Stromal cell of bone marrow (primary cell): ENCODE measurements at places on chromosomes 6 and 20.
A peak's percentile ranks its signal among the peaks of the same experiment; 100 is the strongest.

- DNase-seq: no peak
Measured at GRCh38 chr6:43508481-43509141, 1.5 kb downstream of the LRRC73 start.

DNA sequence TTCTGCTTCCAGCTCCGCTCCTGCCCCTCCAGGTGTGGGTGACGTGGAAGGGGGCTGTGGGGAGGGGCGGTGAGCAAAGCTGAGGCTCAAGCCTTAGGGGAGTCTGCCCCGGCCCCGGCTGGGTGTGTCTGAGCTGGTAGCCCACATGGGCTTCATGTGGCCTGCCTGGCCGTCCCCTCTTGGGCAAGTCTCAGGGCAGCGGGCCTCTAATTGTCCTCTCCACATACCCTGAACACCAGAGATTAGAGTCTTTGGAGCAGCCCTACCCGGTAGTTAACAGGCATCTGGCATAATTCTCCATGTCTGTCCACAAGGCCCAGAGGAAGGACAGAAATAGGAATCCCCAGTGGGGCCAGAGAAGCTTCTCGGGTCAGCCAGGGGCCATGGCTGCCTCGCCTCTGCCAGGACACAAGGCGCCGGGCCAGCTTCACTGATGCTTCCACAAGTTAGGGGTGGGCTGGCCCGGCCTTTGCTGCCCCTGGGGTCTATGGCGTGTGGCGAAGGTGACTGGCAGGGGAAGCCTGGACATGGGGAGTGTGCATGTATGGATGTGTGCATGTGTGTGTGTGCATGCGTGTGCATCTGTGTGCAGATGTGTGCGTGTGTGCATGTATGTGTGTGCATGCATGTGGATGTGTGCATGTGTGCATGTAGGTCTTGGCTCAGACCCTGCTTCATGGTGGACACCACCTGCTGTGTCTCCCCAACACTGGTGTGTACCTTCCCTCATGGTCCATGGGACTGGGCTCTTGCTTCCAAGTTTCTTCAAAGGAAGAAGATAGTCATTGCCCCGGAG, 24.0 kb downstream of the FRMD1 start:
- DNase-seq: no peak

GRCh38 chr6:85460154-85460920, 10.5 kb downstream of the NT5E start:
- DNase-seq: no peak

GRCh38 chr6:135085700-135086413, 31.2 kb upstream of the HBS1L start:
- DNase-seq: no peak

DNA sequence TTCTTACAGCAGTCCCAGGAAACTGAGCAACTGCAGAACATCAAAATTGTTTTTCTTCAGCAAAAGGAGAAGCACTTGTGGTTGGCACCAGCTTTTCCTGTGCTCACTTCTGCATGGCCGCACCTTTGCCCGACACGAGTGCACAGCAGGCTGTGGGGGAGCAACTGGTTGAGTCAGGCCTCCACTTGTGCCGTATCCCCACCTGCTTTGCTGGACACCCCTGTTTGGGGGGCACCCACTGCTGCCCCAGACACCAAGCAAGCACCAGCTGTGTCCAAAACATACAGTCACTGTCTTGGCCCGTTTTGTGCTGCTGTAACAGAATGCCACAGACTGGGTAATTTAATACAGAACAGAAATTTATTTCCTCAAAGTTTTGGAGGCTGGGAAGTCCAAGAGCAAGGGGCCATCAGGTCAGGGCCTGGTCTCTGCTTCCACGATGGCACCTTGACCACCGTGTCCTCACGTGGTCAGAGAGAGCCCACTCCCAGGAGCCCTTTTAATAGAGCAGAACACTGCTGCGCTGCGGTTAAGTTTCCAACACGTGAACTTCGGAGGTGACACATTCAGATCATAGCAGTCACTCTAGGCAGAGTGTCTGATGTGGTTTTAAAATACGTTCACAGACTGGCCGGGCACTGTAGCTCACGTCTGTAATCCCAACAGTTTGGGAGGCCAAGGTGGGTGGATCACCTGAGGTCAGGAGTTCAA, 8.7 kb upstream of the GMEB2 start:
- DNase-seq: no peak

- no peak for DNase-seq
Measured at GRCh38 chr20:22678678-22679077, 94.3 kb upstream of the FOXA2 start.

DNA sequence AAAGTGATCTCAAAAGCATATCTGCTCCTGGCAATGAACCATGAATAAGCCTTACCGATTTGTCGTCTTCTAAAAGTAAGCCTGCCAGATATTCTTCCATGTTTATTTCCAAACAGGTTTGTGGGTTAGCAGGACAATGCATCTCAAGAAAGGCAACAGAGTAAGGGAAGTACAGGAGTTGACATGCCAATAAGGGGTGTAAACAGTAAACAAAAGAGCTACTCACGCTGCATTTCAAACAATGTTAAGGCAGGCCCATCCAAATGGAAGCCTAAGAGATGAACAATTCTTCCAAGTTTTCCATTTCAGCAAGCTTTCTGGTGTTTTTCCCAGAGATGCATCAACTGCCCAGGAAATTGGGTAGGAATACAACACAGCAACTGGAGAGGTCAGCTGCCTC, 27.8 kb upstream of the CRIP3 start:
- DNase-seq: no peak

DNA sequence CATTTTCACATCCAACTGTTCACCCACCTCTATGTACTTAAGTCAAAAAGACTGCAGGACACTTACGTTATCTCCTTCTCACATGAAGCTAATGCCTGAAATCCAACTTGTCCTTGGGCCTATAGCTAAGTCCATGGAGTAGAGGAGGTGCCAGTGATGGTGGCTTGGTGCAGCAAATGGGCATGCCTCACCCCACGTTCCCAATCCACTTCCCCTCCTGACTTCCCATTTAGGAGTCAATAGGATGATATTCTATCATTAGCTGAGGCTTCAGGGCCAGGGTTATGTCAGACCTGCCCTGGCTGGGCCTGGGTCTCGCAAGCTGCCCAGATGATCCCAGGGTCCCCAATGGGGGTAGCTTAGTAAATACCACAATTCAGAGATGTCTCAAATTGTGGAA, 410.4 kb downstream of the MAFB start:
- no peak for DNase-seq

DNA sequence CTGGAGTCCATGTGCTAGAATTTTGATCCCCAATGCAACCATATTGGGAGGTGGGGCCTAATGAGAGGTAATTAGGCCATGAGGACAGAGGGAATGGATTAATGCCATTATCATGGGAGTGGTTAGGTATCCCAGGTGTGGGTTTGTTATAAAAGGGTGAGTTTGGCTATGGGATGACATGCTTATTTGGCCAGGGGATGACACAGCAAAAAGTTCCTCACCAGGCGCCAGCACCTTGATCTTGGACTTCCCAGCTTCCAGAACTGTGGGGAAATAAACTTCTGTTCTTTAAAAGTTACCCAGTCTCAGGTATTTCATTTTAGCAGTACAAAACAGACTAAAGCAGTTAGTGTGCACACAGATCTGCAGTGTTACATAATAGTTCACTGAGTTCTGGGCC, 84.1 kb downstream of the ADGB start:
- DNase-seq: no peak

- DNase-seq: no peak
Measured at GRCh38 chr20:36644032-36644705, 1.8 kb downstream of the SLA2 start.

GRCh38 chr20:64146936-64147477, 17.2 kb upstream of the MYT1 start:
- DNase-seq: no peak

DNA sequence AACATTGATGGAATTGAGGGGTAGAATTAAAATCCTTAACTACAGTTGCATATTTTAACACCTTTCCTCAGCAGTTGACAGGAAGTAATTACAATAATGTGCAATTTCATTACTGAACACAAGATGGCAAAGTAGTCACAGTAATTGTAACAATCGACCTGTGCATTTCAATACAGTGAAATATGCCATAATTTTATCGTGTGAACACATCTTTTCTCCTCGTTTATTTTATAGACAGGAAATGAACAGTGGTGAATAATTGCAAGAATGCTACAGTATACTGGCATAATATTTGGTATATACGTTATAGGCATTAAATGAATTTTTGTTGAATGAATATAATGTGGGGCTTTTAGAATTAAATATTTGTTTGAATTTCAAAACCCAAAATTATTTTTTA, 25.0 kb downstream of the CYB5R4 start:
- DNase-seq: peak; percentile 25

- DNase-seq: no peak
Measured at GRCh38 chr6:122307577-122307976, 91.9 kb upstream of the HSF2 start.

- no peak for DNase-seq
Measured at GRCh38 chr20:35743693-35744491, 1.8 kb upstream of the RBM39 start.

GRCh38 chr6:79028641-79029314, 49.3 kb downstream of the PHIP start:
- no peak for DNase-seq

GRCh38 chr6:157859775-157860504, 36.9 kb downstream of the SNX9 start:
- DNase-seq: no peak

DNA sequence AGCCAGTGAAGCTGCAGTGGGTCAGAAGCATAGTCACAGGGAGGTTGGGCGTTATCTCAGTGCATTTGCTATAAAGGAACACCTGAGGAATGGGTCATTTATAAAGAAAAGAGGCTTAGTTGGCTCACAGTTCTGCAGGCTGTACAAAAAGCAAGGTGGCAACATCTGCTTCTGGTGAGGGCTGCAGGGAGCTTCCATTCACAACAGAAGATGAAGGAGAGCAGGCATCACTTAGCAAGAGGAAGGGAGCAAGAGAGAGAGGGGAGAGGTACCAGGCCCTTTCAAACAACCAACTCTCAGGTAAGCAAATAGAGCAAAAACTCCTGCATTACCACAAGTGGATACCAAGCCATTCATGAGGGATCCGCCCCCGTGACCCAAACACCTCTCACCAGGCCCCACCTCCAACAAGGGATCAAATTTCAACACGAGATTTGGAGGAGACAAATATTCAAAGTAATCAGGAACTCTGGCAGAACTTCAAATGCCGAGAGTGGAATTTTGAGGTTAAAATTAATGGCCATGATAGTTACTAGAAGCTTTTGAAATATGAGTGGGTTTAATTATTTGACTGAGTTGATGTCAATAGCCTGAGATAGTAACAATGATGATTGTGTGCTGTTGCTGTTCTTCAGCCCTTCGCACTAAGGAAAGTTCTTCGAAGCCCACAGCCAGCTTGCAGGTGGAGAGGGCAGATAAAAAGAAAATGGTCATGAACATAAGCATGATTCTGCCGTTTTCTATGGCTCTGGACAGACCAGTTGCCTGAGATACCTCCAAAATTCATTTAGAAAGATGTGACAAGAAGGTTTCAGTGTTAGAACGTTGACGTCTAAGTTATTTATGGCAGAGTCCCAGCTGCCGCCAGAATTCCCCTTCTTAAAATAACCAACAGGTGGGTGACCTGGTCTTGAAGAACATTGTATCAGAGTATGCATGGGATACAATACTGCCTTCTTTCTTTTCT, 55.3 kb upstream of the ADTRP start:
- no peak for DNase-seq

GRCh38 chr6:36559011-36559793, 11.9 kb upstream of the STK38 start:
- no peak for DNase-seq

DNA sequence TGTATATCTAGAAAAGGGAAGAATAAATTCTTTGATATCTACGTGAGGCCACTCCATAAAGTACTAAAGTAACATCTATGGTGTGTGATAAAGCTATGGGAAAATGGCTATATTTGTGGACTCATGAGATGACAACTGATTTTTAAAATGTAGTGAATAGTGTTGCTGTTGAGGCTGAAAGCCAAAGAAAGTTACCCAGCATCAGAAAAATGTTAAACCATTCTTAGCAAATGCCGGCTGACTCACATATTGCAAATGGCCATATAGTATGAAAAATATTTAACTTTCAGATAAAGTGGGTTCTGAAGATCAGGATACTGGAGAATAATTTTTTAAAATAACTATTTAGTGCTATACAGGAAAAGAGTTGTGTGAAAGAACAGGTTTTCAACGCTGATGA, 129.9 kb upstream of the GRIK2 start:
- DNase-seq: no peak

DNA sequence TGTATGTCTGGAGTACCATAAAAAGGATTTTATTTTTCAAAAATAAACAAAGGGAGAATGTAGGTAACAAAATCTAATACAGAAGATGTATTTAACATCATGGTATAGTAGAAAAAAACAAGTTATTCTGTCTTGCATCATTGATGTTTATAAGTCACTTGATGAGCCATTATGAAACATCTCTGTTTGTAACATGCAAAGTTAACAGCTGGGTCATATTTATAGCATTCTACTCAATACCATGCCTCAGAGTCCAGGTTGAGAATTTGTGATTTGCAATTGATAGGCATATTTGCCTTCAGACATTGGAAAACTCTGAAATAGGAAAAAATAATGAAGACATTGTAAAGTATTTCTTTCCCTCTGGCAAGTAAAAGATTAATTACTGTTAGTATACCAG, 52.3 kb upstream of the IL20RA start:
- DNase-seq: no peak

DNA sequence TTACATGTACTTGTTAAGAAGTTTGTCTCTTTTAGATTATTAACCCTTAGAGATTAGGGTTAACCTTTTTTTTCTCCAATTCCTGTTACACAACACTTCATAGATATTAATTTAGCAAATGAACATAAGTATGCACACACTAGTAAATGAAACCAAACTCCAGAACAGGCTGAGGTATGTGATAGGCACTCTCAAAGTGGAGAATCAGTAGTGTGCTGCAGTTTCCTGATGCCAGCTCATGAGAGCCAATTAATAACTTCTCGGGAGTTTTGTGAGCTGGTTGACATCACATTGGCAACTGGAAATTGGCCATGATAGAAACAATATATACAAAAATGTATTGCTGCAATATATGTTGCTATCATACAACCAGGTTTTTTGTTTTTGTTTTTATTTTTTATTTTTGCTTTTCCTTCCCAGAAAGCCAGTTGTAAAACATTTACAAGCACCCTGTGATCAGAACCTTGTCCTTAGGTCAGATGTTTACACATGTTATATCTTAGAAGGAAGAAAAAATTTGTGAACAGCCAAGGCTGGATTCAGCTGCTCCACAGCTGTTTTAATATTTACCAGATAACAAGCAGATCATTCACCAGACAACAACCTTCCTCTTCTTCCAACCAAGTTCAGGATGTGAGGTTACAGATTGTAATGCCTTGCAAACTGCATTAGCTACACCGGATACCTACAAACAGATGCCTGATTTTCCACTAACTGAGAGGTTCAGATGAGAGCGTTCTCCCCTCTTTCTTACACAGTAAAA, 42.4 kb upstream of the ECHDC1 start:
- no peak for DNase-seq

GRCh38 chr6:150631283-150631983, 31.7 kb downstream of the PLEKHG1 start:
- DNase-seq: no peak

GRCh38 chr20:35327074-35327976, 35.1 kb upstream of the FAM83C start:
- DNase-seq: no peak

- no peak for DNase-seq
Measured at GRCh38 chr6:40916845-40917244, 122.2 kb downstream of the UNC5CL start.
